CD4-positive, alpha-beta T cell (primary cell): ENCODE measurements at places on chromosomes 16 and 17.

GRCh38 chr17:10843811-10844210 is 5.9 kb upstream of the PIRT start:
- no peak for DNase-seq

GRCh38 chr16:24346734-24347133 is 90.6 kb downstream of the CACNG3 start:
- DNase-seq = no peak

- DNase-seq = no peak
Measured at GRCh38 chr17:4032738-4033137, 68.5 kb upstream of the ATP2A3 start.

GRCh38 chr17:35519906-35520442 is 17.5 kb downstream of the SLFN12L start:
- DNase-seq = no peak

DNA sequence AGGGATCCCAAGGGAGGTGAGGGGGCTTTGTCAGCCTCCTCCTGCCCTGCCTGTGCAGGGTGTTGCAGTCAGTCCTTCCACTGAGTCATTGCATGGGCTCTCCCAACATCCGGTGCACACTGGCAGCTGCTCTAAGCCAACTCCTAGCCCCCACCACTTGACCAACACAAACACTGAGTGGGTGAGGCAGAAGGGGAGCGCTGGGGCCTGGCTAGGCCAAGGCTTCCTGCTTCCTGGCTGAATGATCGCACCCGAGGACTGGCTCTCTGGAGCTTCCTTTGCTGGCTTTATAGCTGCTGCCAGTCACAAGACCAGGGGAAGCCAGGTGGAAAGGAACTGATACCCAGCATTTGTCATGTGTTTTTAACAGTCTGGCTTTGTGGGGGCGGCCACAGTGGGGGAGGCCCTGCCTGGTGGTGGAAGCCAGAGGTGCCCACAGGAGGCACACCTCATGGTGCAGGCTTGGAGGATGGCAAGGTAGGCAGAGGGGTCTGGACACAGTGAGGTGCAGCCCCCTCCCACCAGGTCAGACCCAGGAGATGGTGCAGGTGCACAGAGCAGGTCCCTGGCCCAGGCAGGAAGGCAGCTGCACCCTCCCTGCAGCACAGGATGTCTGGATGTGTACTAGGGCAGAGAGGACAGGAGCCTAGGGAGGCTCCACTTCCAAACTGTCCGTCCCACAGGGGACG is 6.8 kb downstream of the MPG start:
- peak; percentile 32 for DNase-seq

- no peak for DNase-seq
Measured at GRCh38 chr17:78992542-78993212, 13.0 kb upstream of the LGALS3BP start.

- DNase-seq = no peak
Measured at GRCh38 chr17:75341784-75342486, 52.7 kb upstream of the SLC25A19 start.

GRCh38 chr17:41689497-41690299 is 1.0 kb downstream of the EIF1 start:
- DNase-seq = no peak

GRCh38 chr16:2190659-2191445 is 5.6 kb downstream of the CASKIN1 start:
- DNase-seq = no peak

DNA sequence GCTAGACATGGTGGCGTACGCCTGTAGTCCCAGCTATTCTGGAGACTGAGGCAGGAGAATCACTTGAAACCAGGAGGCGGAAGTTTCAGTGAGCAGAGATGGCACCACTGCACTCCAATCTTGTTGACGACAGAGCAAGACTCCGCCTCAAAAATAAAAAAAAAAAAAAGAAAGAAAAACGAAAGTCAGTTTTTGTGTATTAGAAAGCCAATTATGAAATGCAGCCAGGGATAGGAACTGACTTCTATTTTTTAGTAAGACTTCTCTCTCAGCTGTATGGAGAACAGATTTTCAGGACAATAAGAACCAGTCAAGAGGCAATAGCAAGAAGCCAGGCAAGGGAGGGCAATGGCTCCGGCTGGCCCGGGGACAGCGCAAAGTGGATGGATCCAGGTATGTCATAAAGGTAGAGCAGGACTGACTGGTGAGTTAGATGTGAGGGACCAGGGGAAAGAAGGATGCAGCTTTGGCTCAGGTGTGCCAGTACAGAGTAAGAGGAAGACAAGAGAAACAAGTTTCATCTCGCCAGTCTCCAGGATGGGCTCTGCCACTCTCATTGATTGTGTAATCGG is 12.5 kb upstream of the CCL1 start:
- DNase-seq = no peak

- peak; percentile 49 for DNase-seq
Measured at GRCh38 chr17:48037036-48037837, at the start of gene COPZ2. Gene COPZ2 (minus strand): TSS chr17:48037797. CDS start chr17:48037777, 20 bp downstream.

DNA sequence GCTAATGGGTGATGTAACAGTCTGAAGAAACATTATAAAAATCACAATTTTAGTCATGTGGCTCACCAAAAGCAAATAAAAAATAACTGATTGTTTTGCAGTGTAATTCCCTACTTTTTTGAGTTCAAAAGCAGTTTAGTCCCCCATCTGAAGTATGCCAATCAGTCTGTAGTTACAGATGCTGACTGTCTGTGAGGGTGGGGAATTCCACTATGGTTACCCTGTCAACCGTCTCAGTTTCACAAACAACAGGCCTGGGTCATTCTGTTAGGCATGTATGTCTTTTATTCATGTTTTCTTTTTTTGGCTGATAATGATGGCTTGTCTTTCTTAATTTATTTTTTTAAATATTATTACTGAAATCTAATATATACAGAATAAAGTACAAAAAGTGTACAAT is 69.3 kb downstream of the STXBP4 start:
- peak; percentile 25 for DNase-seq

- no peak for DNase-seq
Measured at GRCh38 chr16:29306943-29307597, 99.4 kb downstream of the NPIPB11 start.

DNA sequence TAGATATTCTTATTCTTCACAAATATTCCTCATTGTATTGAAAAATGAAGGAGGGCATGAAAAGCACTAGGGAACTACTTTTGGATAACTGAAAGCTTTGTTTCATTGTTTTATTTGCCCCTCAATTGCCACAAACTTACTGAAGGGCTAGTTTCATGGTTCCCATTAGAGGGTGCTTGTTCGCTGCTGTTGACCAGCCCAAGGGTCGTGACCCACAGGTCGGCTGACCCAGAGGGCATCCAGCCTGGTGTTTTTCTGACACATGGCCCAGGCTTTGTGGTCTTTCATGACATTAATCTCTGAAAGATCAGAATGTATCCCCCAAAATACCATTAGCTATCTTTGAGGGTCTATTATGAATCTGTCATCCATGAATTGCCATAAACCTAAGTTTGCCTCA is 30.0 kb downstream of the DGKE start:
- DNase-seq = no peak

GRCh38 chr16:56919099-56919800 is 12.7 kb upstream of the HERPUD1 start:
- DNase-seq = no peak

- DNase-seq = no peak
Measured at GRCh38 chr17:66978514-66979061, 14.1 kb downstream of the CACNG4 start.

DNA sequence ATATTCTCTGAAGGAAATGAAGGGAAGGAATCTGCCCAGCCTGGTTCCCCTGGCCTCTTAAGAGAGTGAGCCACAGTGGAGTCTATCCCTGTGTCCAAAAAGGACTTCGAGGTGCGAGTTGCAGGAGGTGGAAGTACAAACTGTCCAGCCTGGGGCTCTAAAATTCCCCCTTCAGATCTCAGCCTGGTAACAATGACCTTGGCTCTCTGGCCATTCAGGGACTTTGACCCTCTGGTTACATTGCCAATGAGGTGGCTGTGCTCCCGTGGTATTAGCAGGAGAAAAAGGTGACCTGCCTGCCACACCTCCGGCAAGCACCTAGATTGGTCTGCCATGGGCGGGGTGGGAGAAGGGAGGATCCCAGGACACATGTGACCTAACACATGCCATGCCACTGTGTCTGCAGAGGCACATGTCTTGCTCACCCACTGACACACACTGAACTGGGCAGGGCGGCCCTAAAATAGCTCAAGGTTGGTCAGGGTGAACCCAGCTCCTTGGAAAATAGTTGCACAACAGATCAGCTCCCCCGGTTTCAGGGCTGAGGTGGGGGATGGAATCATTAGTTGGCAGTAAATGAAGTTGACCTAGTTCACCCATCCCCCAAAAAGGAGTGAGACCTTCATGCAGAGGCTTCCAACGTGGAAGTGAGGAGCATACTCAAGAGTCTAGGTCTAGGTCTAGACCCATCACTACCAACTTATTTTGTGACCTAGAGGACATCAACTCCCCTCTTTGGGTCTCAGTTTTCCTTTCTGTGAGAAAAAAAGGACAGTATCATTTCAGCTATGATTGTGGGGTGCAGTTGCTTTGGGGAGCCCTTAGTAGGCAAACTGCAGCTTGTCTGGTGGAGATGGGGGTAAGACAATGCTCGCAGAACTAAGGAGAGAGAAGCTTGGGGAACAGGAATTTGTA is 2.2 kb downstream of the NR1D1 start:
- no peak for DNase-seq

- no peak for DNase-seq
Measured at GRCh38 chr17:49515196-49515770, 20.2 kb downstream of the NGFR start.

DNA sequence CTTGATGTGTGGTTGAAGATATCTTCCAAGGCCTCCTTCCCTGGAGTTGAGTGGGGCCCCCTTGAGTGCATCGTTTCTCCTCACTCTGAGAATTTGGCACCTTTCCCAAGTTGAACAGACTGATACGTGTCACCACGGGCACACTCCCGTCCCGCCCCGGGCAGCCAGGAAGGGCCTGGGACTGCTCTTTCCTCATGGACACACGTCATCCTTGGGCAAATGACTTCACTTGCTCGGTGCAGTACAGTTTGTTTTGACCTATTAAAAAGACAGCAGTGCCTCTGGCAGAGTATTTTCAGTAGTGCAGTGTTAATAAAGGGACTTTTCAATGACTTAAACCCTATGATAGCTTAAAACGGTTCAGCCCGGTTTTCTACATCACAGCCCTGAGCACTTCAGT is 59.9 kb downstream of the SEC14L1 start:
- no peak for DNase-seq

GRCh38 chr17:10875430-10875851 is 37.6 kb upstream of the PIRT start:
- no peak for DNase-seq
